ENCODE measurements at places on chromosomes 12 and 14.

GRCh38 chr14:38012056-38012455 is 195.6 kb upstream of the SSTR1 start:
- no peak for DNase-seq

DNA sequence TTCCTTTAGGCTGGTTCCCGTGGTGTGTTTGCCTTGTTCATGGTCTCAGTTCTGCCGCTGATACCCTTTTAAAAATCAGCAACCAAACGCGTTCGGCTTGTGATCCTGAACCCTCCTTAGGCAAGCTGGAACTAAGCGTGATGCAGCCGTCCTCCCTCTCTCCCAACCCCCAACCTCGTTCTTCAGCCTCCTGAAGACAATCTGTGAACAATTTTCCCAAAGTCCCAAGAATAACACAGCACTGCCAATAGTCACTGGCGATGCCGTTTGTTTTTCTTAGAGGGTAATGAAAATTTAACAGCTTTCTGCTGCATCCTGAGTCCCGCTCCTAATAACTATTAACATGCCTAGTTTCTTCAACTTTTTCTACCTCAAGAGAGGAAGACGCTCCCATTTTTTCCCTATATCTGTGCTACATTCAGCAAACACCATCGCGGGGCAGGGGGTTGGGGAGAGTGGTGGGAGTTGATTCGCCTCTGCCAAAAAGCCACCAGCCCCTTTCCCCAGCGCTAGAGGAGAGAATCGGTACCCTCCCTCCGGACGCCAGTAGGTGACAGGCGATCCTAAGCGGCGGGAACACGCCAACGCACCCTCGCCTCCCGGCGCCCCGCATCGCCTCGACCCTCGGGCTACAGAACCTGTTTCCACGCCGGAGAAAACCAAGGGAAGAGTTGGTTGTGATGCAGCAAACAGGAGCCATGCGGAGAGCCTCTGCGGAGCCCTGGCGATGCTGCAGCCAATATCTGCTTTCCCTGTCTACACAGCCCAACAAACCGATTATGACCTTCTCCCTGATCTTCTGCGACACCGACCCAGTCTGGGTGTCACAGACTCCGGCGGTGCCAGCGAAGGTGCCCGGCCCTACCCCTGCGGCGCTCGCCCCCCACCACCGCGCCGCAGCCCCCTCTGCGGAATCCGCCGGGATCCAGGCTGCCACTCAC is 752 bp downstream of the PRICKLE1 start:
- DNase-seq: no peak

GRCh38 chr14:65487783-65488494 is 75.4 kb downstream of the FUT8 start:
- DNase-seq: no peak

DNA sequence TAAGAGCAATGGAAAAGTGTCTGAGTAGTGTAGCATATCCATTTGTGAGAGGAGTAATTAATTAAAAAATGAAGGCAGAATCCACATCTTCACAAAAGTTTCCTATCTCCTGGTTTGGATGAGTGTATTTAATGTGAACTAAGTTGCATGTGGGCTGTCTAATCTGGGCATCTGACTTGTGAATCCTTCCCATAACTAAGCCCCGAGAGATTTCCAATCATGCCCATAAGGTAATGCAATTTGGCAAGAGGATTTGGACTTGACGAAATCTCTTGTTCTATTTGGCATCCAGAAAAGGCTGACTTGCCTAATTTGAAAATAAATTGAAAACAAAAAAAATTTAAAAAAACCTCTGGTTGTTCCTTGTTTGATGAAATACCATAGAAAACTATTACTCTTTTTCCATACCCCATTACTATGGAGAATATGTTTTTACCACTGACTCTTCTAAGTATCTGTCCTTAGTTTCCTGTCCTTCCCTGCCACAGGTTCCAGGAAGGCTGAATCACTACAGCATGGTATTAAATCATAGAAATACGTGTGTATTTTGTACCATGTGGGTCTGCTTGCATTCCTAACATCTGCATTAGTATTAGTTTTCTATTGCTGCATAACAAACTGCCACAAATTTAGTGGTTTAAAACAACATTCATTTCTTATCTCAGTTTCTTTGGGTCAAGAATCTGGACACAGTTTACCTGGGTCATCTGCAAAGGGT is 48.4 kb downstream of the ETV6 start:
- DNase-seq: no peak

GRCh38 chr14:103619057-103619456 is 10.0 kb upstream of the KLC1 start:
- no peak for DNase-seq

- no peak for DNase-seq
These were observed 581 bp downstream of the ARG2 start for GRCh38 chr14:67620217-67620785.

- no peak for DNase-seq
These were observed 208.6 kb downstream of the GALC start for GRCh38 chr14:87784386-87784785.

DNA sequence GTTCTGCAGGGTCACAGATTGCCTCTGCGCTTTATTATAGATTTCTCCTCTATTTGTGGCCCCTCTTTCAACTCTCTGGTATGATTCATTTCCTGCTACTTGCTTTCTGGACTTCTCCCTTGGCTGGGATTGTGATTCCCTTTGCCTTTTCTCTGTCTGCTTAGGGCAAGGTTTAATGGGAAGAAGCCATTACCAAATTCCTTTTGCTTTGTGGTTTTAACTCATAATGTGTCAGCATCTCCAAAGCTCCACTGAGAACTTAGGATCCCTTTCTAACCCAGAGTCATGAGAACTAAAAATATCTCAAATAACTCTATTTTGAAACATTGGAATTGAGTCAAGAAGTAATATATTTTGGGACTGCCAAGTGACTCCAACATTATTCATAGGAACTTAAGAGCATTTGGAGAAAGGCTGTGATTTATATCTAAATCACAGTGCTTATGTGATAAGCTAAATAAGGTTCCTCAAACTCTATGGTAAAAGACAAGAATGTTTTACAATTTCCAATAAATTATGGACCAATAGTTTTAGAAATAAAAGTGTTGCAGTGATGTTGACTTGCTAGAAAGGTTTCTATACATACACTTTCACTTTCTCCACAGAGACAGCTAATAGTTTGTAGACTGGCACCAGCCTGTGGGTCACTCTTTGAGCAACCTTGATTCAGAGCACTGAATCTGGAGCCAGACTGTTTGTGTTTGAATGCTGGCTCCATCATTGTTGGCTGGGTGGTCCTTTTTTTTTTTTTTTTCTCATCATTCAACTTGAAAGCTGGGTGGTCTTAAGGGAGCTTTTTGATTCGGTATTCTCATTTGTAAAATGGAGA is 93.9 kb downstream of the DACT1 start:
- no peak for DNase-seq

GRCh38 chr12:66397574-66398290 is 95.4 kb downstream of the HELB start:
- no peak for DNase-seq

GRCh38 chr14:91317381-91318308 is 73.1 kb upstream of the GPR68 start:
- peak; percentile 63 for DNase-seq

GRCh38 chr12:119118625-119119024 is 60.1 kb upstream of the HSPB8 start:
- no peak for DNase-seq

DNA sequence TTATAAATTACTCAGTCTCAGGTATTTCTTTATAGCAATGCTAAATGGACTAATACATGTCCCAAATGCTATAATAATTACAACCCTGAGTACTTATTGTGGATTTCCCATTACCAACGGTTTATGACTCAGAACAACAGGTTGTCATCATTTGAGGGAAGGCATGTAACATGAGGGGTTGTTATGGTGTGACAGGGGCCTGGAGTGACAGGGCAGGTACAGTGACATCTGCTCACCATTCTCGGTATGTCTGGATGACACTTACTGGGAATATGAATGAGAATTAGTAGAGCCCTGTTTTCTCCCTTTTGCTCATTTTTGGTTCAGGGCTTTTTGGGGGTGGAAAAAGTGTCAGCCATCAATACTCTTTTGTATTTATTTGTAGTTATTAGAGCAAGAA is 36.2 kb upstream of the FERMT2 start:
- no peak for DNase-seq

- no peak for DNase-seq
These were observed 630 bp downstream of the ALDH1L2 start for GRCh38 chr12:105083551-105084105.

- no peak for DNase-seq
These were observed 5.5 kb downstream of the ERP29 start for GRCh38 chr12:112018571-112019237.

- DNase-seq: no peak
These were observed 2.9 kb downstream of the SLC24A4 start for GRCh38 chr14:92325835-92326234.

DNA sequence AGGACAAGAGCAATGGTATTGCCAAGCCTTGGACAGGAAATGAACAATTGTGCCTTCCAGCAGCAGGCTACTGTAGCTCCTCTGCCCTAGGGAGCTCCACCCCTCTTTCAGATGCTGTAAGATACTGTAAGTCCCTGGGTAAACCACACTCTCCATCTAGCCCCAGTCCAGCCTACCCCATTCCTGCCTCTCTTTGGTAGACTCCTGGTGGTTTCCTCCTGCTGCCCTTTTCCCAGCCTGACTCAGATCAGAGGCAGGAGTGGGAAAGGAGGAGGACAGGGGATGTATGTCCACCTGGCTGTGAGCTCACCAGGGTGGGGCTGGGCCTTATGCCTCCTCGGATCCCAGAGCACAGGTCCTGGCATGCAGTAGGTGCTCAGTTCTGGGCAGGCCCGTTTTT is 174.6 kb downstream of the ESRRB start:
- DNase-seq: no peak

DNA sequence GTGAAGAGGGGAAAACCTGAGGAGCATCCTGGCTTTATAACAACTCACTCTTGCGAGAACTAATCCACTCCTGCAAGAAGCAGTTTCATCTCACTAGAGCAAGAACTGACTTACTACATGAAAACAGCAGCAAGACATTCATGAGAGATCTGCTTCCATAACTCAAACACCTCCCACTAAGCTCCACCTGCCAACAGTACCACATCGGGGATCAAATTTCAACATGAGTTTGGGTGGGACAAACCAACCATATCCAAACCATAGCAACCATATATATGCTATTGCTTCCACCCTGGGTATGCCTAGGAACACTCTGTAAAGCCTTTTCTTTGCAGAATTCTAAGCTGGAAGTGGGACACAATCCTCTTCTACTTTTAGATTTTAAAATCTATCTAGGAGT is 13.9 kb upstream of the AVPR1A start:
- DNase-seq: no peak

DNA sequence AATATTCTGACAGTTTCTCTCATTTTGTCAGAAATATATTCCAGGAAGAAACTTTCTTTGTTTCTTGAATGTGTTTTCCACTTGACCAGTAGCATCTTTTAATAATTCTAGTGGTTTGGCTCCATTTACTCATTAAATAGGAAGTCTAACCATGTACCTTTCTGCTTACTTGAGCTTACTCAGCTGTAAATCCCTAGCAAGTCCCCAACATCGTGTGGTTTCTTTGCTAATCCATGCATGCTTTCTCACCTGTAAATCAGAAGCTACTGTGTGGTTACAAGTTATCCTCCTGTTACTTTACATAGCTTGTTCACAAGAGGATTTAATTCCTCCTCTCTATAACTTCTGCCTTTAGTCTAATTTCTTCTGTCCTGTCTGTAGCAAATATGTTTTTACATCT is 227.7 kb downstream of the FSCB start:
- no peak for DNase-seq

- DNase-seq: no peak
These were observed 85.3 kb downstream of the SLC25A47 start for GRCh38 chr14:100408350-100409002.

GRCh38 chr12:81078469-81079196 is 754 bp downstream of the ACSS3 start:
- no peak for DNase-seq

- DNase-seq: no peak
These were observed 91.9 kb downstream of the CRACR2A start for GRCh38 chr12:3661028-3661427.

DNA sequence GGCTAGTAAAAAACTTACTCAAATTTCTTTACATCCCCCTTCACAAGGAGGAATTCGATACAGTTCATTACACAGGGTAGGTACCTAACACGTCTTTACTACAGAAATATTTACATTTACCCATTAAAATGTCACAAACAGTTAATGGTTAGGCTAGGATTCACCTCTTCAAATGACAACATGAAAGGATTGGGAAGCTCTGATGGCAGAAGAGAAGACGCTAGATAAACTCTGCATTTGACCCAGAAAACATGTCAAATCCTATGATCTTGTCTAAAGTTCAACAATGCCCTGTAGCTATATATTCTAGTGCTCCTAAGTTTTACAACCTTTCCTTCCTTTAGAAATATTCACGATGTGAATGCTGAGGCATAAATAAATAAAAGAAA is 64.8 kb downstream of the DENND5B start:
- no peak for DNase-seq
